ENCODE measurements at places on chromosomes 2 and 18.

GRCh38 chr2:197759013-197759412 lies 26.1 kb downstream of the BOLL start:
- DNase-seq = no peak

GRCh38 chr2:68225119-68225632 lies 27.2 kb downstream of the PPP3R1 start:
- no peak for DNase-seq

DNA sequence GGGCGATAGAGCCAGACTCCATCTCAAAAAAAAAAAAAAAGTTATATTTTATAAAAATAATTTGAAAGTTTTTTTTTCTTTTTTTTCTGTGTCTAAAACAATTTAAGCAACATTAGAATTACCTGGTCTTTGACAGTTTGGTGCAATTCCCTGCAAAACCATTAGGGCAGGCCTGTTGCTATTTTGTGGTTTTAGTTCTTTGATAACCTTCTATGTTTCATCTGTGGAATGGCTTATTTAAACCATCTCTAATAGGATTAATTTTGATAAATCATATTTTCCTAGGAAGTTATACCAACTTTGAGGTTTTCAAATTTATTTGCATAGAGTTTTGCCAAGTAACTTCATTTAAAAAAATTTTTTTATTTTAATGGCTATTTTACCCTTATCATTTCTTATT lies 141.2 kb upstream of the TWIST2 start:
- no peak for DNase-seq

- no peak for DNase-seq
Measured at GRCh38 chr18:67672155-67672554, 155.6 kb upstream of the DSEL start.

- no peak for DNase-seq
Measured at GRCh38 chr2:205903549-205904129, 182.3 kb downstream of the INO80D start.
